ENCODE measurements at places on chromosomes 12 and 14.
A peak's percentile ranks its signal among the peaks of the same experiment; 100 is the strongest.

DNA sequence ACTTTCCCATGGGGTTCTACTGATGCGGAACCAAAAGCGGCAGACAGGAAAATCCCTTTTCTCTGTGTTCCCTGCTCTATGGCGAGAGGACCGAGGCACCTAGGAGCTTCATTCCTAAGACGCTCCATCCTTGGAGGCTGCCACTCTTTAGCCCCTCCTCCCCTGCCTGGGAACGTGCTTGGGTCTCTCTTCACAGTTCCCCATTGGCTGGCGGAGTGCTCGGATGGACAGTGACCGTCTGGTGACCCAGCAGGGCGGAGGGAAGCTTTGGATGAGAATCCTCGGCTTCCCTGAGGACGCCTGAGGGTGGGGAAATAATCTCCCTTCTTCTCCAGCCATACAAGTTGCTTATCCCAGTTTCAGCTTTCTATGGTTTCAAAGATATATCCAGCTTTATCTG is 37.3 kb downstream of the KCNA5 start:
- no peak for DNase-seq

GRCh38 chr12:110349096-110349495 is 54.4 kb downstream of the ANAPC7 start:
- no peak for DNase-seq

DNA sequence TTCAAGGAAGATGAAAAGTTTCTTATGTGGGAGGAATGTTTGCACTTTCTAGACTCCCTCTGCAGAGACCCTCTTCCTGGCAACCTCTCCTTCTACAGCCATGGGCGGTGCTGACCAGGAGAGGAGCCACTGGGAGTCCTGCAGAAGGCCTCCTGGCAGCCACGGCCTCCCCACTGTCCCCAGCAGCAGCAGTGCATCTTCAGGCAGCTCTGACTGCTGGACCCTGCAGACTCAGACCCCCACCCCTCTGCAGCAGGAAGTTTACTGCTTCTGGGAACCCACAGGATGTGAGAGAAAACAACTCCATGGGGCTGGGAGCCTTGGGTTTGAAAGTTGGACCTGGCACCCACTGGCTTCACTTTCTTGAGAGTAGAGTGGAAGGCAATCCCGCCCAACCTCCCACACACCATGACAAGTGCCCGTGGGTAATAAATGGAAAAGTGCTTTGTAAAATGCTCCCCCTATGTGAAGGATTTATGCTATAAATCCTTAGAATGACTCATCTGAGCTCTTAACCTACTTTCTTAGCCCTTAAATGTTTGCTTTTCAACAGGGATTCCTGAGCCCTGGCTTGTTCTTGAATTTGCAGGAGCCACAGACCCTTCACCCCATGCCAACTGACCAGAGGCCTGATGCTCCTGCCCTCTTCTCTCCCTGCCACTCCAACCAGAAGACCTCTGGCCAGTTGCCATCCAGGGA is 37.5 kb upstream of the DDX11 start:
- DNase-seq = no peak

GRCh38 chr12:103930787-103931735 is 851 bp downstream of the HSP90B1 start:
- no peak for DNase-seq

DNA sequence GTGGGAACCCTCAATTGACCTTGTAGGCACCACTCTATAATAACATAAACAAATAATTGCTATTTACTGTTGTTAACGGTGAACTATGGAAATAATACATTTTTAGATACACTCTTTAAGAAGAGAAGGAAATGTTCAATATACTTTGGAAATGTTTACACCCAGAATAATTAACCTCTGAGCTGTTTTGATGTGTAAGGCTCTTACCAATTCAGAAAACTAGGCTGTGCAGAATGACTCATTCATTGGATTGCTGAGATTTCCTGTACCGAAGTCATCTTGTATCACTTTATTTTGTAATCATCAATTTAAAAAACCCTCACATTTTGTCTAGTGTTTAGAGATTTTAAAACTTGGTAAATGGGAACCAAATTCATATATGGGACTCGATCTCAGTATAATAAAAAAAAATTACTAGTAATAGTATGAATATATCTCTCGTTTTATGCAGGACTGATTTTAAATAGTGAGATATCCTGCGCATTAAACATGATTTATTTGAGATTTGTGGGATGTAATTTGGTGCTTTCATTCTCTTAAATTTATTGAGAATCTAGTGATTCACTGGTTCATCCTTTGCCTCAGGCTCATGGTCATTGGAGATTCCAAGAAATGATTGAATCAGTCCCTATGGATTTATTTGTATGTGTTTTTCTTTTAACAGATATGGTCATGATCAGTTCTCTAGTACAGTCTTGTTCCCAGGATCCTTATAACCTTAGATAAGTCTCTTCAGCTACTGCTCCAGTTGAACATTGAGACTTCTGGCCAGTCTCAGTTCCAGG is 3.9 kb downstream of the SAMD4A start:
- no peak for DNase-seq

DNA sequence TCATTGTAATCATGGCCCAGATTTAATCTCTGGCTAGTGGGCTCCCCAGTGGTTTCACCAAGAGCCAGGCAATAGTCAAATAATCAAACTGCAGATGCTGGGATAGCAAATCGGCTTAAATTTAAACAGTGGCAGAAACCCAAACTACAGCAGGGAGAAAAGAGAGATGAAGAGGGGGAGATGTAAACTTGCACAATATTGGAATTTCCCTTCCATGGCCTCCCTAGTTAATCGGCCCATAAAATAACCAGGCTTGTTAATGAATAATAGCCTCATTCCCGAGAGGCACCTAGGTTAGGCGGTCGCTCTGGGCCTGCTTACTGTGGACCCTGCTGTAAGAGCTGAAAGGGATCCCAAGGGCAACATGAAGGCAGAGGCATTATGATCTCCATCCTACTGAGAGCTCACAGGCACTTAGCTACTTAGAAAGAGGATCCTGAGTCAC is 116.2 kb downstream of the NUAK1 start:
- no peak for DNase-seq

- DNase-seq = no peak
These were observed 539 bp upstream of the HMGA2 start for GRCh38 chr12:65823513-65824375.

- DNase-seq = no peak
These were observed 47.7 kb downstream of the NOPCHAP1 start for GRCh38 chr12:105033851-105034250.

- DNase-seq = no peak
These were observed 178.1 kb upstream of the NOVA1 start for GRCh38 chr14:26775765-26776563.

DNA sequence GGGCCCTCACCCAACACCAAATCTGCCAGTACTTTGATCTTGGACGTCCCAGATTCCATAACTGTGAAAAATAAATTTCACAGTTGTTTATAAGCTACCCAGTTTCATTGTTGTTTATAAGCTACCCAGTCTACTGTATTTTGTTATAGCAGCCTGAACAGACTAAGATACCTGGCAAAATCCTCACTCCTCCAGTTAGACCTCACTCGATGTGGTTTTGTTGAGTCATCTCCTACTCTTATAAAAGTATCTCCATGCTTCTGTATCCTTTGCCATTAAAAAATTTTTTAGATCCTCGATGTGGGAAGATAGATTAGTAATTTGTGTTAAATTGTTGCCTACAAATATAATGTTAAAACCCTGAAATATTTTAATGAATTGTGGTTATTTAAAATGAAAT is 16.0 kb downstream of the TXNDC16 start:
- no peak for DNase-seq

DNA sequence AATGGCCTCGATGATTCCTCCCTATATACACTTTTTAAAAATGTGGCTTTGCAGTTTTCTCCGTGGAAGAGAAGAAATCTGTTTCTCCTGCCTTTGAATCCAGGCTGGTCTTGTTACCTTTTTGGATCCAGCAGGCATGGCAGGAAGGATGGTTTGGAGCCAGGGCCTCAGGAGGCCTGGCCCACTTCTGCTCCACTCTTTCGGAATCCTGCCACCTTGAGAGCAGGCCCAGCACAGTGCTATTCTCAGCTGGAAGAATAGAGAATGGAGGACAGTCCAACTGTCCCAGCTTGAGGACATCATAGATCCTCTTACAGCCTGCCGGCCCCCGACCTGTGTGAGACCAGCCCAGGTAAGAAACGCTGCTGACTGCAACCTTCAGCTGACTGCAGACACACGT is 421.5 kb downstream of the FUT8 start:
- no peak for DNase-seq

GRCh38 chr12:32921397-32921796 is 24.8 kb upstream of the PKP2 start:
- DNase-seq = no peak

DNA sequence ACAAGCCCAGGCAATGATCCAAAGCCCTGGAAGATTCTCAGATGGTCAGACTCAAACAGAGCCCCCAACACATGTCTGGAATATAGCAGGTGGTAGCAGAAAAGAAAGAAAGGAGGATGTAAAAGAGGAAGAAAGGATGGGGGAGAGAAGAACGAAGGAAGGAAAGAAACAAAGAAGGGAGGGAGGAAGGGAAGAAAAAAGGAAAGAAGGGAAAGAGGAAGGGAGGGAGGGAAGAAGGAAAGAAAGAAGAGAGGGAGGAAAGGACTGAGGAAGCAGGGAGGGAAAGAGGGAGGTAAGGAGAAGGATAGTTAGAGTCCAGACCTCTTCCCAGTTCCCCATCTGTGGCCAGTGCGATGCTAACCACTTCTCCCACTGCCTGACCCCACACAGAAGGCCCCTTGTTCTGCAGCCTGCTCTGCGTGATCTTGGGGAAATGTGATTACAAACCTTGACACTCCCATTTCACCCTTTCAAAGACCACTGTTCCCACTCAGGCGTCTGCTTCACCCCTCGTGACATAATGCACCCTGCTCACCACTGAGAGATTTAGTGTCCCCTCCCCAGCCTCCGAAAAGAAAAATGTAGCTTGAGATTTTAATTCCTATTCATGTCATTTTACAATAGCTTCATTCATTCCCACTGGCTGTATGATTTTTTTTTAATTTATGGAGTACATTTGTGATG is 357.9 kb downstream of the BCL11B start:
- DNase-seq = no peak

GRCh38 chr12:88698471-88698870 is 118.2 kb upstream of the KITLG start:
- DNase-seq = no peak

GRCh38 chr12:57605811-57606311 is 1.2 kb downstream of the DTX3 start:
- DNase-seq = no peak

DNA sequence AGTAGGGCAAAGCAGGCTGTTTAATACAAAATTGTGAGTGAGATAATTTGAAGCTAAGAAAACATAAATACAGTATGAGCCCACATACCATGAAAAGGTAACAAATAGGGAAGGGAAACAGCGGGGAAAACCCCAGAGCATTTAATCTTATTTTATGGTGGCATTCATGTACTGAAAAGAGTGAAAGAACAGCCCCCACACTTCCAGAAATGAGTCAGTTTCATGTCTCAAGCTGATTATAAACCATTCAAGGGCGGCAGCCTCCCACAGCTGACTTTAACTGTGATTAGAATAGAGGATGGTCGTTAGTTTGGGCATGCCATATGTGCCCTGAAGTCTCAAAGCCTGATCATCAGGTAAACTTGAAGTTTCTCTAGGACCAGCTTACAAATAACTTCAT is 64.5 kb downstream of the FOXG1 start:
- no peak for DNase-seq

DNA sequence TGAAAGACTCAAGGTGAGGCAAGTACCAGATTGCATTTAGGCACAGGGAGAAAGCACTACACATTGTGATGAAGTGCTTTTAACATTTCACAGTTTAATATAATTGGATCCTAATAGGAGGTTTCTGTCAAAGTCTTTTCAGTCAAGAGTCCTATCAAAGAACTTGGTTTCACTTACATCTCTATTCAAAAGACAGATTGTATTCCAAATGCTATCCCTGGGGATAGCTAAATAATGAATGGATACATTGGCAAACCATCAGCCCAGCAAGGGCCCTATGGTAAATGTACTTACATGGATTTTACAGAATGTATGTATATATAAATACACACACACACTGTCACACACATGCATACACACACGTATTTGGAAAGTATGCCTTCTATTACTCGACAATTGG is 655.5 kb upstream of the FLRT2 start:
- no peak for DNase-seq

DNA sequence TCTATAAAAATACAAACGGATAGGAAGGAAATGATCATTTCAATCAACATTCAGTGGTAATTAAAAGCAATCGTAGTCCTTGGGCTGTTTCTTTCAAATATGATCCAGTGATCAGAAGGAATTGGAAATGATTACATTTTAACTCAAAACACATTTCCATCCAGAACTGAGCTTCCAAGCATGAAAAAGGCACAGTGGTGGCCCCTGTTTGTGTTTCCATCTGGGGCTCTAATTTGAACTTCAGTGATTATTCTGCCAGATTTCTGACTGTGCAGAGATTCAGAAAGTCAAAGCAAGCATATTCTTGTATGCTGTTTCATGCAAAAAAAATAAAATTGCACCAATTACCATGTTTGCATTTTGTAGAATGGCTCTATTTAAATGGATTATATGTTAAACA is 157.0 kb upstream of the LMNTD1 start:
- DNase-seq = no peak

DNA sequence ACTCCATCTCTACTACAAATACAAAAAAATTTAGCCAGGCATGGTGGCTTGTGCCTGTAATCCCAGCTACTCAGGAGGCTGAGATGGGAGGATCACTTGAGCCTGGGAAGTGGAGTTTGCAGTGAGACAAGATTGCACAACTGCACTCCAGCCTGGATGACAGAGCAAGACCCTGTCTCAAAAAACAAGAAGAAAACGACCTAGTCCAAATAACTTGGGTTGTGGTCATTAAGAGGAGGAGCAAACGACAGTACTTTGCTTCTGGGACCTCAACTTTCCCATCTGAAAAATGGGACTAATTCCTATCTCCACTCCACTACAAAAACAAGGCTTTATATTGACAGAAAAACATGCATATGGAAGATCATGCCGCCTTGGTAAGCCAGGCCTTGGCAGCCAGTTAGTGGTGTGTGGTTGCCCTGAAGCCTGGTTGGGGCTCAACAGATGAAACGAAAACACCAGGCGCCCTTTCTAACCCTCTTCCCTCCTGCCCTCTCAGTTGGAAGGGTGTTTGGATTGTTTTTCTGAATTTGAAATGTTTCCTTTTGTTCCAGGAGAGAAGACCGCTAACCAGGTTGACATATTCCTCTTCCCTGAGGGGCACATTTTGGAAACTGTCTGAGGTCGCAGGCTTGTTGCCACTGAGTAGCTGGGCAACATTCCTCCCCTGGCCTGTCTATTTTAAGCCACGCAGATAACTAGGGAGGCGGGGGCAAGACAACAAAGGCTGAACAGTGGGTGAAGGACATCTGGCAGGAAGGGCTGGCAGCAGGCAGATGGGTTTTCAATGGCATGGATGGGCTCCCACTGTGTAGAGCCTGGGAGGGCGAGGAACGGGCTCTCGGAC is 13.7 kb upstream of the VPS37B start:
- DNase-seq = peak; percentile 68

Measured in substantia nigra (tissue), 51 donors.